Activated CD4-positive, alpha-beta T cell treated with anti-CD3 and anti-CD28 coated beads for 4 hours (primary cell): ENCODE measurements at places on chromosomes 3 and 15.

DNA sequence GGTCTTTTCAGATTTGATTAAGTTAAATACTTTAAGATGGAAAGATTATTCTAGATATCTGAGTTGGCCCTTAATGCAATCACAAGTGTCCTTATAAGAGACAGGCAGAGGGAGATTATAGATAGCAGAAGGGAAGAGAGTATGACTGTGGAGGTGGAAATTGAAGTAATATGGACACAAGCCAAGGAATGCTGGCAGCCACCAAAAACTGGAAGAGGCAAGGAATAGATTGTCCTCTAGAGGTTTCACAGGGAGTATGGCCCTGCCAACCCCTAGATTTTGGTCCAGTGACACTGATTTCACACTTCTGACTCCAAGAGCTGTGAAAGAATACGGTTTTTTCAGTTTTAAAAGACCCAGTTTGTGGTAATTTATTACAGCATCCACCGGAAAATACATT is 1498.7 kb upstream of the CADM2 start:
- DNase-seq: no peak

GRCh38 chr15:73879426-73879825 is 6.1 kb downstream of the TBC1D21 start:
- DNase-seq: no peak

- DNase-seq: no peak
Observed at GRCh38 chr3:46692566-46692990, 901 bp downstream of the ALS2CL start.

- peak; percentile 67 for DNase-seq
Observed at GRCh38 chr15:70763120-70763949, at the start of gene UACA. TSS of gene UACA (minus strand) at chr15:70763558. CDS start at chr15:70763407, 151 bp downstream.

DNA sequence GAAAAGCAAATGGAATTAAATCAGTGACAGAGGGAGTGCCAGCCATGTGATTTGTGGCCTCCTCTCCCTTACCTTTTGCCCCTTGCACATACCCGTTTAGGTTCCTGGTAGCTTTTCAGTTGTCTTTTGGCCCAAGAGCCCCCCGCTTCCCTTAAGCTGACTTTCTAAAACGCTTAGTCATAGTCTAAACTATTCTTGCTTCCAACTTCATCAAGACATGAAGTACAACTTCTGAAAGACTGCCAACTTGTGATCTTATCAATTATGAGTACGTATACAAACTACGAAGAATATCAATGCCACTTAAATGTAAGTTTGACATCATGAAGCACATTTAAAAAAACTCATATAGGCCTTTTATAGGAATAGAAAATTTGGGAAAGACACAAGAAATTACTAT is 61.9 kb downstream of the EIF3J start:
- DNase-seq: no peak

GRCh38 chr3:156769721-156770654 is 56.2 kb upstream of the LEKR1 start:
- no peak for DNase-seq

DNA sequence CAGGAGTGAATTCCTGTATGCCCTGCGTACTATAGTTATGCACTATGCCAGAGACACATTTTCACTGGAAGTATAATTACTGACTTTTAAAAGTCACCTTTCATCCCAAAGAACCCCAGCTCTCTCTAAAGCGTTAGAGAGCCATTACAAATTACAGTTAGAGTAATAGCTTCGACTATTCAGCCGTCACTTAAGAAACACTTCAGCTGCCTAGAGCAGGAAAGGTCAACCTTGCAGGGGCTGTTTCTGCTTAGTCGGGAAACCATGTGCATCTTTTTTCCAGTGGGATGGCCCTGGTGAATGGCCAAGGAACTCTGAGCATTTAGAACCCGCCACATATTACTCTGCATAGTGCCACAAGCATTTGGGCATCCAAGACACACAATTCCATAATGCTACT is 235.9 kb downstream of the ARRDC4 start:
- no peak for DNase-seq

GRCh38 chr3:136617198-136617597 is 135.0 kb downstream of the STAG1 start:
- no peak for DNase-seq

- no peak for DNase-seq
Observed at GRCh38 chr3:174430986-174431385, 428.1 kb upstream of the NAALADL2 start.

DNA sequence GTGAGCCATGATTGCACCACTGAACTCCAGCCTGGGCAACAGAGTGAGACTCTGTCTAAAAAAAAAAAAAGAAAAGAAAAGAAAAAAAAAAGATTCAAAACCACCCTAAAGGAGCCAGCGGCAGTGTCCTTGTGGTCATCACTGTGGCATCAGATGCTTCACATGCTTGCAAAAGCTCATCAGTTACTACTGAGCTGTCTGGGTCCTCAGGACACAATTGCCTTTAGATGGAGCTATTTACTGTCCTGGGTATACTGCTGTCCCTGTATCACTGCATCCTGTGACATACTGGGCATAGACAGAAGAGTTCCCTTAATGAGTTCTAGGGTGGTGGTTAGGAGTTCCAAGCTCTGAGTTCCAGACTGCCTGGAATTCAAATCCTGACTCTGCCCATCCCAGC is 85.8 kb downstream of the LINGO1 start:
- DNase-seq: no peak

DNA sequence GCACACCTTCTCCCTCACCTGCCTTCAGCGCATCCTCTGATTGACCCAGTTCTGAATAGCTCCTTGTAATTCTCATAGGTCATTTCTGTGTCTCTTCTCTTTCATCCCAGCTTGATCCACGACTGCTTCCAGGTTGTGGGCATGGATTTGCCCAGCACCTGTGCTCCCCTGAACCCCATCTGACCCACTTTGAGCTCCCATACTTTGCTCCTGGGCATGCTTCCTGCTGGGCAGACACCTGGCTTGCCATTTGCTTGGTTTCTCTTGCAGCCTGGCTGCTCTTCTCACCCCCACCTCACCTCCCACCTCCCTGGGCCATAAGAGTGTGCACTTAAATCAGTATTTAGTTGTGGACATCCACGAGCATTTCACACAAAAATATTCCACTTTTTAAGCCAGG is 635.5 kb downstream of the TBL1XR1 start:
- DNase-seq: no peak

DNA sequence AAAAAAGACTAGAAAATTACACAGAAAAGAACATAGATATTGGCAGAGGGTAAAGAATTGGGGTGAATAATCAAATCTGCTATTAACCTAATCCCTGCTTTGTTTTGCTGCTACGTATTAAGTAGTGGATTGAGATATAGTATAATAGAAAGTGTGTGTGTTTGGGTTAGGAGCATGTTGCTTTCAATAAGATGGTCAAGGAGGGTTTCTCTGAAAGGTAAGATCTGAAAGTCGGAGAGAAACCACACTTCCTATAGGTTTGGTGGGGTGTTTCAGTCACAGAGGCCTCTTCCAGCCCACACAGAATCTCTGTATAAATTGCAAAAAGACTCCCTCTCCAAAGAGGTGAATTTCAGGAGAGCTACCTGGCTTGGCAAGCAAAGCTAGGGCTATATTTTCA is 345.7 kb upstream of the SATB1 start:
- no peak for DNase-seq

GRCh38 chr3:33146791-33147445 is 33.1 kb downstream of the CRTAP start:
- DNase-seq: no peak

GRCh38 chr3:134105876-134106556 is 76.3 kb upstream of the SLCO2A1 start:
- DNase-seq: no peak

DNA sequence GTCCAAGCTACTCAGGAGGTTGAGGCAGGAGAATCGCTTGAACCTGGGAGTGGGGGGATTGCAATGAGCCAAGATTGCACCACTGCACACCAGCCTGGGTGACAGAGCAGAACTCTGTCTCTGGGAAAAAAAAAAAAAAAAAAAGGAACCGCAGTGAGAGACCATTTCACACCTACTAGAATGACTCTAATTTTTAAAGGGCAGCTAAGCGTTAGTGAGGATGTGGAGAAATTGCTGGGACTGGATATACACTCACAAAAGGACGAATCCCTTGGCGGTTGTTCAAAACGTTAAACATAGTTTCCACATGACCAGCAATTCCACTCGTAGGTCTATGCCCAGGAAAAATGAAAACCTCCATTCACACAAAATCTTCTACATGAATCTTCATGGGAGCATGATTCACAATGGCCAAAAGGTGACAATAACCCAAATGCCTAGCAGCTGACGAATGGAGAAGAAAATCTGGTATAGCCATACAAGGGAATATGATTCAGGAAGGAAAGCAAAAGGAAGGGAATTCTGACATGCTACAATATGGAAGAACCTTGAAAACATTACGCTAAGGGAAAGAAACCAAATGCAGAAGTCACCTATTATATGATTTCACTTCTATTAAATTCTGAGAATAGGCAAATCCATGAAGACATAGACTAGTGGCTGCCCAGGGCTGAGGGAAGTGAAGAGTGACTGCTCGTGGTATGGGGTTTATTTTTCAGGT is 127.0 kb downstream of the CHSY1 start:
- DNase-seq: no peak

DNA sequence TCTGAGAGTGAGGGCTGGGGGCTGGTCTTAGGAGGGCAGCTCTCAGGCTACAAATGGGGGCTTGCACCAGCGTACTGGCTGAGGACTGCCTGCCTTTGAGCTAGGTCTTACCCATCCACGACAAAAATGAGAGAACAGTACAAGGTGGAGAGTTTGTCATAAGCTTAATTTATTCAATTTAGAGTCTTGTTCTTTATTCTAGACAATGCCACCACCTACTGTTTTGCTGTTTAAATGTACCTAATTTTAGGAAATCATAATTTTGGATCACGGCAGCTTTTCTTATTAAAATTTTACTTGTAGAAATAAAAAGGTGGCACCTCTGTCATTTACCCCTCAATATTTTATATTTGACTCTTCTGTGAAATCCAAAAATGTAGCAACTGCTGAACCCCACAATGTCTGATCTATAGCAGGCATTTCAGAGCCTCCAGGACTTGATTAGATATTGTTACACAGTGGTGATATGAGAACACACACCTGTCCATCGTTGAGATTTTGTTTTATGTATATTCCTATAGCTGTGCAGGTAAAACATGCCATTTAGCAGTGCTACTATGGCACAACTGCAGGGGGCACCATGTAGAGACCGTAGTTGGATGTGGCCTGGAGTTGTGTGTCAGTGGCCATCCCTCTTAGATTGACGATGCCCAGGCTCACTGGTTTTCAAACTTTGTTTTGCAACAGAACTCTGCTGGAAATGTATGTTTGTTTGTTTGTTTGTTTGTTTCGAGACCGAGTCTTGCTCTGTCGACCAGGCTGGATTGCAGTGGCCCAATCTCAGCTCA is 88.6 kb downstream of the SLCO3A1 start:
- no peak for DNase-seq

- no peak for DNase-seq
Observed at GRCh38 chr15:73320619-73321180, 48.1 kb downstream of the HCN4 start.

DNA sequence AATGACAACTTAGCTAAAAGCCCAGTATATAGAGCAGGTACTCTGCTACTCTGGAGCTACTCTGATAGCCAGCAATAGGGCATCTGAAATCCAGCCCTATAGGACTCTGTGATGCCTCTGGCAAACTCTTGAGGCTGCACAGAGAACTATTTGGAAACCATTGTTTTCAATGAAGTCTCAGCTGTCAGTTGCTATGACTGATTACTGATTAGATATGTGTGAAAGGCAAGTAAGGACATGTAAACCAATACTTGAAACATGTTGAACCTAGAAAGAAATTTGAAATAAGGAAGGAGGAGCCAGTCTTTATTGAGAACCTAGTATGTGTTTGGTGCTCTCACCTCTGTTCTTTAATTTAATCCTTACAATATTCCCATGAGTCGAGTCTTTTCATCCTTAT is 40.2 kb upstream of the CRTC3 start:
- DNase-seq: no peak

GRCh38 chr3:132006605-132007204 is 28.1 kb downstream of the CPNE4 start:
- DNase-seq: no peak

DNA sequence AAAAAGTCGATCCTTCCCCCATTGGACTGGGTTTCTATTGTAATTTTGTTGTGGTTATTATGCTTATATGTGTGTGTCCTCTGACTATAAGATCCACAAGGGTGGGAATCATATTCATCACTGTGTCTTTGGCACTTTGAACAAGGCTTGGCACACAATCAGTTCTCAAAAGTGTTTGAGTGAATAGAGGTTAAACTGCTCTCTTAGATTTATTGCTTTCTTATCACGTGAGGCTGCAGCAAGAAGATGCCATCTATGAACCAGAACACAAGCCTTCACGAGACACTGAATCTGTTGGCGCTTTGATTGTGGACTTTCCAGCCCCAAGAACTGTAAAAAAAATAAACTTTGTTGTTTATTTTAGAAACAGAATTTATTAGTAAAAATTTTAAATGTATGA is 295.0 kb upstream of the MDFIC2 start:
- DNase-seq: no peak

DNA sequence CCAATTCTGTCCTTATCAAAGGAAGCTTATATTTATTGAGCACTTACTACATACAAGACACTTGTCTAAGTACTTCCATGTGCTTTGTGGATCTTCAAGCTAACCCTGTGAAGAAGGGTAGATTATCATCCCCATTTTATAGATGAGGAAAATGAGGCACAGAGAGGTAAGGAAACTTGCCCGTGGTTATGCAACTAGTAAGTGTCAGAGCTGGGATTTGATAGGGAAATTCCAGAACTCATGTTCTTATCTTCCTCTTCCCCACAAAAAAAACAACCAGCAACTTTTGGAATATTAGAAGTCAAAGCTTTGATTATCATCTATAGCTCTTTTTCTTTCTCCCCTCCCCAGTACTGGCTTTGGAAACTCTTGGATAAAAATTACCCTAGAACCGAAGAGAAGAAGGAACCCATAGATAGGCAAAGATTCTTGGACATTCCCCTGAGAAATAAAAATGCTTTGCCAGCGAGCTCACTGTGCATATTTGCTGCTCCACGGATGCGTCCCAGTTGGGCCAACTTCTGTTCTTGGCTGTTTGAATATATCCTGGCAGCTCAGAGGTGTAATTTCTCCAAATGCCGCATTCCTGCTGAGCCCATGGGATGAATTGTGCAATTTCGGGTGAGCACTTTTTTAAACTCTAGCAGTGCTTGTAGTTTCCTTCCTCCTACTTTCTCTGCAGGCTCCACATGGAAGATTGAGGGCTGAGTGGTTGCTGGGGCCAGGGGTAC is 591.5 kb upstream of the CFAP20DC start:
- DNase-seq: no peak

- DNase-seq: no peak
Observed at GRCh38 chr3:111336511-111336910, 205.5 kb upstream of the CD96 start.

DNA sequence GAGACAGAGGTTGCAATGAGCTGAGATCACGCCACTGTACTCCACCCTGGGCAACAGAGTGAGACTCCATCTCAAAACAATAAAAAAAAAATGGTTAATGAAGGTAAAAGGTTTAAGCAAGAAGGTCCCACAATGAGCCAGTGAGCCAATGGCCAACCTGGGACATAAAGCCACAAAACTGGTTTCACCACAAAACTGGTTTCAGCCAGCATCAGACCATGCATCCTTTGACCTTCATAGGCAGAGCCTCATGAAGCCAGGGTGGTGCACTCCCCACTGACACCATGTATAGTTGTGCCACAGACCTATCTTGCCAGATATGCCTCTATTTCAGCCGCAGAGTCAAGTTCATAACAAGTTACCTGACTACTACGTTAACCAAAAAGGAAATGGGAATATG is 41.9 kb downstream of the SCAP start:
- no peak for DNase-seq

GRCh38 chr15:74038707-74039655 is 43.4 kb downstream of the GOLGA6A start:
- no peak for DNase-seq

- DNase-seq: no peak
Observed at GRCh38 chr3:136604961-136605360, 147.2 kb downstream of the STAG1 start.

GRCh38 chr15:44536302-44536961 is 515 bp upstream of the EIF3J start:
- no peak for DNase-seq
